ENCODE measurements at places on chromosomes 5 and 9.

DNA sequence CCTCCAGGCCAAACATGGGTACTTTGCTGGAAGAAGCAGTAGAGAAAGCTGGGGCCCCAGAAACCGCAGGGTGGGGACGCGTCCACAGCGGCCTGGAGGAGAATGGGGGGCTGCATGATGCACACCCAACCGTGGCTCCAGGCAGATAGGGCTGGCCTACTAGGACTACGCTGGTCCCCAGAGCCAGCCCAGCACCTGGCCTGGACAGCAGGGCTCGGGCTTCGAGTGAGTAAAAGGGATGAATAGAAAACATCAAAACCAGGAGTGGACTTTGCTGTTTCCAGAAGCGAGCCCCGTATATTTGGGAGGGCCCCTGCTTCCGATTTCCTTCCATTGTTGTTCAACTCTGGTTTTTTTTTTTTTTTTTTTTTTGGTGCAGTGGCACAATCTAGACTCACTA, 30.7 kb downstream of the DBH start:
- no peak for DNase-seq

- DNase-seq: no peak
Observed at GRCh38 chr5:95615164-95615467, 4.8 kb upstream of the GPR150 start.

DNA sequence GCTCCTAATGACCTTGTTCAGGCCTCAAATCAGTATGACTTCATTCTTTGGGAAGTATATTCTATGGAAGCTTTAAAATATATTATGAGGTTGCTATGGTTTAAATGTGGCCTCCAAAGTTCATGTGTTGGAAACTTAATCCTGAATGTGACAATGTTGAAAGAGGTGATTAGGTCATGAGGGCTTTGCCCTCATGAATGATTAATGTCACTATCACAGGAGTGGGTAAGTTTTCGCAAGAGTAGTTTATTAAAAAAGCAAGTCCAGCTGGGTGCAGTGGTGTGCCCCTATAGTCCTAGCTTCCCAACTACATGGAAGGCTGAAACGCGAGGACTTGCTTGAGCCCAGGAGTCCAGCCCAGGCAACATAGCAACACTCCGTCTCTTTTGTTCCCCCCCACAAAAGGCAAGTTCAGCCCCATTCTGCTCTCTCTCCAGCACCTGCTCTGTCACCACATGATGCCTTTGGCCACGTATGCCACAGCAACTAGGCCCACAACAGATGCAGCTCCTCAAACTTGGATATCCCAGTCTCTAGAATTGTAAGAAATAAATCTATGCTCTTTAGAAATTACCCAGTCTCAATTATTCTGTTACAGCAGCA, 105.3 kb downstream of the SIL1 start:
- DNase-seq: no peak

DNA sequence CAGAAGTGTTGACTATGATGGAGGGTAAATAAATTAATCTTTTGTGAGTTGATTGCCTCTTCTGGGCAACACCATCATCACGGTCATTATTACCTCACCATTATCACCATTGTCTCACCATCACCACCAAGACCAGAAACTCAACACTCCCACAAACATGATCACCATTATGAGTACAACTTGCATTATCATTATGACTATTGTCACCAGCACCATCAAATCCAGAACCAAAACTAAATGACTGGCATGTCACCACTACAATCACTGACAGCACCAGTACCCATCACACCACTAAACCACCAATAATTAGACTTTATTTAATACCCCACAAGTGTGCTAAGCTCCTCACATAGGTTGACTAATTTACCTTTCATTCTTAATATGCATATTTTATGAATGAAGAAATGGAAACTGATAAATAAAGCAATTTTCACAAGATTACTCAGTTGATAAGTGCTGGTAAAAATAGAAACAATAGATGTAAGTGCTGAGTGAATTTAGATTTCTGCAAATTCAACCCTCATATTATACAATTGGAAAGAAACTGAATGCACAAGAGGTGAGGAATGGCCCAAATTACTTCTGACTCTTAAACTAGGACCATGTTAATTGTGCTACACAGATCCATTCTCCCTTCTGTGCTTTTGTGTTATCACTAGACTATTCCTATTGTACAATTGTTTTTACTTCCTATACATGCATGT, 517.8 kb upstream of the PAPPA start:
- no peak for DNase-seq

Measured in stimulated activated CD8-positive, alpha-beta memory T cell treated with anti-CD3 and anti-CD28 coated beads, Interleukin-4, amount 100 ng/mL, for 48 hours (primary cell).